ENCODE measurements at places on chromosomes 2 and 18.
A peak's percentile ranks its signal among the peaks of the same experiment; 100 is the strongest.

DNA sequence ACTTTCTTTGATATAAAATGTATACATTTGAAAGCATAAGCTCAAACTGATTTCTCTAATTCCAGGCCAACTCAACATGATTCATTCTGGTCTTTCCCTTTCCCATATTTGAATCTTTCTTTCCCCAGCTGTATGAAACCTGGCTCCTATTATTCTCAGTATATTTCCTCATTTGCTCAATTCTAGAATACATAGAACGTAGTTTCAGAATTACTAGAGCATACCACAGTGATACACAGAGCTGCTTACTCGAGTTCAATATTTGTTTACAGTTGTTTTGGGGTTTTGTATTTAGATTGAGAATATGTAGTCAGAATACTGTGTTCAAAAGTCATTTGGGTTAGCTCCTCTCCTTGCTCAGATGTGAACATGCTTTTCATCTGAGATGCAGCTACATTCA is 43.0 kb downstream of the TNFRSF11A start:
- no peak for DNase-seq

DNA sequence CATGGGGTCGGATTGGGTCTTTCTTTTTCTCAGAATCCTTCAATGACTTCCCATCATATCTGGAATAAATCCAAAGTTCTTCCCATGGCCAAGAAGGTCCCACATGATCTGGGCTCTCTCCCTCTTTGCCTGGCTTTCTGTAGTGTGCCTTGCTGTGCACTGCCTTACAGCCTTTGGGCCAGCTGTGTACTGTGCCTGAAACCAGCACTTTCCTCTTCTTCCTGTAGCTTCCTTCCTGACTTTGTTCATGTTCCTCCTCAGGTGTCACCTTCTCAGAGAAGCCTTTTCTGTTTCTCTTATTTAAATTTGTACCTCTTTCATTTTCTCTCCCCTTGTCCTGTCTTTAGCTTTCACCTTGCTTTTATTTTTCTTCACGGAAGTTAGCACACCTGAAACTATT is 4.3 kb upstream of the CDCA7 start:
- DNase-seq, result no peak

GRCh38 chr2:74983631-74984392 is 25.4 kb downstream of the POLE4 start:
- no peak for DNase-seq

GRCh38 chr18:67282796-67283195 is 233.7 kb downstream of the DSEL start:
- no peak for DNase-seq

GRCh38 chr2:49029406-49029805 is 124.9 kb downstream of the FSHR start:
- DNase-seq, result no peak

GRCh38 chr2:5215989-5216607 is 476.1 kb upstream of the SOX11 start:
- no peak for DNase-seq

- peak; percentile 60 for DNase-seq
Measured at GRCh38 chr2:28702415-28702861, 49.2 kb upstream of the PPP1CB start.

DNA sequence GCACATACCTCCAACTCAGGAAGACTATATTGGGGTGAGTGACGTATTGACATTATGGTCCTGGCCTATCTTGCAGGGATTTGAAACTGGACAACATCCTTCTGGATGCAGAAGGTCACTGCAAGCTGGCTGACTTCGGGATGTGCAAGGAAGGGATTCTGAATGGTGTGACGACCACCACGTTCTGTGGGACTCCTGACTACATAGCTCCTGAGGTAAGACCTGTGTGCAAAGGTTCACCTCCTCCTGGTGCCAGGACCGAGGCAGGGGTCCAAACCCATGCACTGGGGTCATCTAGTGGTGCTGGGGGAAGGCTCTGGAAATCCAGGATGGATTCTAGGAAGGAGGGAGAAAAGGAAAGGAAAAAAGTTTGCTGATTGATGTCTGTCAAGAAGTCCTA is 152.2 kb upstream of the EPAS1 start:
- DNase-seq, result no peak

- DNase-seq, result no peak
Measured at GRCh38 chr2:233761040-233761769, 1.1 kb downstream of the UGT1A1 start.

DNA sequence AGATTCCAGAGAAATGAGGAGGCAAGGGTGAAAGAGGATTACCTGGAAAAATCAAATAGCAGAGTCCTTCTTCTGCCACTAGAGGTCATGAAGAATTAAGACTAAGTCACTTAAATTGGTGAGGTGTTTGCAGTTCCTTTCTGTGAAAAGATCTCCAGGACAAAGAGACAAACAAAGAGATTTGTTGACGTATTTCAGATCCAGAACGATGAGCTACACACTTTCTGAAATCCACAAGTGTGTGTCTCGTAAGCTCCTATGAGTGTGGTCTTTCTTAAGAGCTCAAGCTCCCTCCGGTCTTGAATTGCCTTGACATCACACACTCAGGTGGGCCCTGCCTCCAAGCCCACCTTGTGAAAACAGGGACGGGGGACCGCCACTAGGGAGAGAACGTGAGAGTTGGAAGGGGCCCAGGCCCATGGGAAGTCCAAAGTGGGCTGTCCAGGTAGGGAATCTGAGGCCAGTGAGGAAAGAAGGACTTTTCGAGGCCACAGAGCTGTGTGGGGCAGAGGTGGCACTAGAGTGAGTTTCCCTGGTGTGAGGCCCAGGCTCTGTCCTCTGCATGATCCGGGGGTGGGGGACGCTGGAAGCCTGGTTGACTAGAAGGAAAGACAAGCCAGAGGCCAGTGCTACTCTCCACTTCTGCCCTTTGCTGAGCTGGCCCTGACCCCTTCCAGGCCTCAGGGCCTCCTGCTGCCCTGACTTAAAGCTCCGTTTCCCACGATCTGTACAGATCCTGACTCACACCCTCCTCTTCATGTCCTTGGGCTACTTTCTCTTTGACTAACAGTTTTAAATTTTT is 168.1 kb upstream of the NCK2 start:
- no peak for DNase-seq

GRCh38 chr2:131588152-131588873 is 60.6 kb downstream of the CCDC74A start:
- no peak for DNase-seq

- peak; percentile 39 for DNase-seq
Measured at GRCh38 chr2:3470856-3471737, 48.2 kb downstream of the ADI1 start.

Data from left ventricle myocardium inferior (tissue), 1 donor.